Endothelial cell (in vitro differentiated cells): ENCODE measurements at places on chromosomes 5 and 9.

DNA sequence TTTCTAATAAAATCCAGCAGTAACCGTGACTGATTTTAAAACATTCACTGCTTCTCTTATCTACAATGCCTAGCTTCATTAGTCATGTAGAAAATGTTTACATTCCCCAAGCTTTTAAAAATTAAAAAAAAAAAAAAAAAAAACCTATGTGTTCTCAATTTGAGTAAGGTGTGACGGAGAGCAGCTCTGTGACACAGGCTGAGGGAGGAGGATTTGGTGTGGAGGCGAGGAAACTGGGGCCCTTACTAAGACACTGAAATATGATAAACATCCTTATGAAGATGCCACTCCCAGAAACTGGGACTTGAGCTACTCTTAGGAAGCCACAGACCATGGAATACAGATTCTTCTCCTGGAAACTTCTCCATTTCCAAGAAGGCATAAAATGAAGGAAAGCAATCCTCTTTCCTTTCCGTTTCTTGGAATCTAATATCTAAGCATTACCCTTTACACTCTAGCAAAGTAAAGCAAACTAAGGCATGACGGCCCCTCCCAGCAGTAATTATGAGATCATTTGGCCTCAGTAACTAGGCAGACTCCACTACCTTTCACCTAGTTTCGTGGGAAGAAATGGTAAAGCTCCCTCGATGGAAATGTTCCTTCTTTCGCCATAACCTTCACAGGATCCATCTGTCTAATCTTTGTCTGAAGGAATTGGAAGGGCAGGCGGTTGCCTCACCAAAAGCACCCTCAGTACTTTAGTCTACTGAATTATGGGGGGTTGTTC lies 23.5 kb downstream of the GRAMD2B start:
- DNase-seq = no peak

DNA sequence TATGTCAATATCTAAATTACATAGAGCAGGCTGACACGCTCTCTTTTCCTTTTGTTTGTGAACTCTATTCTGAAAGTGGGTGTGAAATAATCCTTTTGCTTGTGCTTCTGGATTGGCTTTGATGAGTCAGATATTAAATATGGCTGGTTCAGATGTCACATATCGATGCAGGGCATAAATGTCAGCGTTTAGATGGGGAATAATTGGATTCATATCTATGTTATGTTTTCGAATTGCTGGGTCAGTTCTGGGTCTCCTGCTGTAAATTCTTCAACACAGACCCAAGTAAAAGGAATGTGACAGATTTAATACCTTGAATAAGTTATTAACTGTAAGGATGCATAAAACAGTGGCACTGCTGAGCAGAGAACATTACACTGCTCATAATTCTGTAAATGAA lies 118.7 kb upstream of the SNX2 start:
- no peak for DNase-seq

DNA sequence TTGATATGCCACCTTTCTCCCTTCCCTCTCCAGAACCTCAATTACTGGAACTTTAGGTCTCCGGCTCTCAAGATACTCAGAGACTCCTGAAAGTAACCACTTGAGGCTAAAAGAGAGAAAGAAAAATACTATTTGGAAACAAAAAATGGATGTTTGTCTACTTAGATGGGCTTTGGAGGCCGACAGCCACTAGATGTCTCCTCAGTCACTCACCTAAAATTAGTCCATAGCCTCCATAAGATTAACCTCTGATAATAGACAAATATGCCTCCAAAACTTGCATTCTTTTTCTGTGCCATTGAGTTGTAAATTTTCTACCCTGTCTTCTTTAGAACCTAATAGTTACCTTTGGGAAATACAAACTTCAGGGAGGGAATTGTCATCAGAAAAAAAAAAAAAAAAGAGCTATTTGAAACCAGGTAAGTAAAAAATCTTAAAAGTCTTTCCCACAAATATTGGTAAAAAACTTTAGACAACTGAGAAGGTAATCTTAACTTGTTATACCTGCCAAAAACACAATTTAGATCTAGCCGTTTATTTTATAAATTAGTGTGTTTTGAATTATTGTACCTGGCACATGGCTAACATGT lies 11.2 kb upstream of the PCDH1 start:
- DNase-seq = no peak

DNA sequence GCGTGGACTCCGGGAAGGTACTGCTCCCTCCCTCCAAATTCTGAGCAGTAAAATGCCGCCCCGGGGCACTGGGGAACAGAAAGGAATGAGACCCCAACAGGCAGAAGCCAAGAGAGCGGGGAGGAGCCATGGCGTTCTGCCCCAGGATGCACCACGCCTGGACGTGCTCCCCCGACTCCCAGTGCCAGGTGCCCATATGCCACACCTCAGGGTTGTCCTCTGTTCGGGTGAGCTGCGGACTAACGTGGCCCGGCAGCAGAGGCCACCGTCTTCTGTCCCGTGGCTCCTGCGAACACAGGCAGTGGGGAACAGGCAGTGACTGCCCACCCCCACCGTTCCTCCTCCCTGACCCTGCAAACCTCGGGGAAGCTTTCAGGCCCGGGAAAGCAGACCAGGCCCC lies 4.8 kb downstream of the SURF6 start:
- no peak for DNase-seq

DNA sequence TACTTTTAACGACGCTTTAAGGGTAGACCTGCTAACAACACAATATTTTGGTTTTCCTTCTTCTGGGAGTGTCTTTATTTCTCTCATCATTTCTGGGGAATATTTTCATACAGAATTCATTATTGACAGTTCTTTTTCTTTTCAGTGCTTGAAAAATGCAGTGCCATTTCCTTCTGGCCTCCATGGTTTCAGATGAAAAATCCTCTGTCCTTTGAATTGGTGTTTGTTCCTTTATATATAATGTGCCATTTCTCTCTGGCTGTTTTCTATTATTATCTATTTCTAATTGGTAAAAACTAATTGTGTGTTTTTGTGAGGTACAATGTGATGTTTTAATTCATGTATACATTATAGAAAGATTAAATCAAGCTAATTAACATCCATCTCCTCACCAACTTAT lies 194.3 kb upstream of the S1PR3 start:
- no peak for DNase-seq

DNA sequence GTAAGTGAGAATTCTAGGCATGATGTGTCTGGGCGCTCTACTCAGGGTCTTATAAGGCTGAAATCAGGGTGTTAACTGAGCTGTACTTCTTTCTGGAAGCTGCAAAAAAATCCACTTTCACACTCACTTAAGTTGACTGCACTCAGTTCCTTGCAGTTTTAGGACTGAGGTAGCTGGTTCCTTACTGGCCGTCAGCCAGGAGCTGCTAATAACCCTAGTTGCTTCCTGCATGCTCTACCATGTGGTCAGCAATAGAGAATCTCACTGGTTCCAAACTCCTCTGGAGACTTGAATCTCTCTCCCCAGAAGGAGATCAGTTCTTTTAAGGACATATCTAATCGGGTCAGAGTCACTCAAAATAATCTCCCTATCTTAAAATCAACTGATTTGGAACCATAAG lies 911.2 kb downstream of the EFNA5 start:
- DNase-seq = no peak

DNA sequence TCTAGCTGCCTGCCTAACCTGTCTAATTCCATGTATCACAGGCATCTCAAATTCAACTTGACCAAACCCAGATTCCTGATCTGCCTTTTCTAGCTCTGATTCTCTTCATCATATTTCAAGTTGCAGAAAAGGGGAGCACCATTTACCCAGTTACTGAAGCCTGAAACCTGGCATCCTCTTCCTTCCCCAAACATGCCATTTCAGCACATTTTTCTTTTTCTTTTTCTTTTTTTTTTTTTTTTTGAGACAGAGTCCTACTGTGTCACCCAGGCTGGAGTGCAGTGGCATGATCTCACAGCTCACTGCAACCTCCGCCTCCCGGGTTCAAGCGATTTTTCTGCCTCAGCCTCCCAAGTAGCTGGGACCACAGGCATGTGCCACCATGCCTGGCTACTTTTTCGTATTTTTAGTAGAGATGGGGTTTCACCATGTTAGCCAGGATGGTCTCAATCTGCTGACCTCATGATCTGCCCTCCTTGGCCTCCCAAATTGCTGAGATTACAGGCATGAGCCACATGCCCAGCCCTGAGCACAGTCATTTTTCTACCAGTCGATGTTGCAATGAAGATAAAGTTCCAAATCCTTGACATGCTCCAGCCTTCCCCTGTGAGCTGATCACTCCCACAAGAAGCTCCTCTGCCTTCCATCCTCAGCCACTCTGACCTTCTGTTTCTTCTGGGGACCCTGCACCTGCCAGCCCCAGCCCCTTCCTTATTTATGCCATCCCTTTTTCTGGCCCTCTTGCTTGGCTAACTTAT lies 32.2 kb downstream of the ACER2 start:
- DNase-seq = no peak

DNA sequence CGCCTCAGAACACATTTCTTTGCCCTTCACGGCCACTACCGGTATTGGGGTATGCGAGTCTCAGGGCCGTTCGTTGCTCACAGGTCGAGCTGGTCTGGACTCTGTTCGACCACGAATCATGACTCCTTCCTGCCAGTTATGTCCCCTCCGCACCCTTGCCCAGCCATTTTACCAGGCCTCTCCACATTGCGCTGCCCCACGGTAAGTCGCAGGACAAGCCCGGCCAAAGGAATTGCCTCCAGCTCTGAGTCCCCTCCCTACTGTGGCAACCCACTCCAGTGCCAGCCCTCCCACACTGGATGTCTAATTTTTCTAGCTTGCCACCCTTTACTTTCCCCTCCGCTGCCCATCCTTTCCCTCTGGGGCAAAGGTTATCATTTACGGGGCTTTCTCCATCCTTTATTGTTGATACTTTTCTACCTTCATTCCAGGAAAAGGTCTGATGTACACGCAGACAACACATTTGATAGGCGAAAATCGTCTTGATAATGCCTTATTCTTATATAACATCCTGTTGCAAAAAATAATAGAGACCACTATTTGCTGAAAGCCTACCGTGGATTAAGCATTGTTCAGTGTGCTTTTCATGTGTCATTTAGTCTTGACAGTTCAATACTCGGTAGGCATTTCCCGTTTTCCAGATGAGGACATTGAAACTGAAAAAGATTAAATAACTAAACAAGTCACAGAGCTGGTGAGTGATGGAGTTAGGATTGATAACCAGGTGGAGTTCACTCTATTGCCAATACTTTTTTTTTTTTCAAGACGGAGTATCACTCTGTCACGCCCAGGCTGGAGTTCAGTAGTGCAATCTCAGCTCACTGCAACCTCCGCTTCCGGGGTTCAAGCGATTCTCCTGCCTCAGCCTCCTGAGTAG lies 958 bp upstream of the HSPA5 start:
- DNase-seq = no peak

GRCh38 chr9:127915325-127915752 lies 1.5 kb downstream of the ST6GALNAC4 start:
- no peak for DNase-seq

DNA sequence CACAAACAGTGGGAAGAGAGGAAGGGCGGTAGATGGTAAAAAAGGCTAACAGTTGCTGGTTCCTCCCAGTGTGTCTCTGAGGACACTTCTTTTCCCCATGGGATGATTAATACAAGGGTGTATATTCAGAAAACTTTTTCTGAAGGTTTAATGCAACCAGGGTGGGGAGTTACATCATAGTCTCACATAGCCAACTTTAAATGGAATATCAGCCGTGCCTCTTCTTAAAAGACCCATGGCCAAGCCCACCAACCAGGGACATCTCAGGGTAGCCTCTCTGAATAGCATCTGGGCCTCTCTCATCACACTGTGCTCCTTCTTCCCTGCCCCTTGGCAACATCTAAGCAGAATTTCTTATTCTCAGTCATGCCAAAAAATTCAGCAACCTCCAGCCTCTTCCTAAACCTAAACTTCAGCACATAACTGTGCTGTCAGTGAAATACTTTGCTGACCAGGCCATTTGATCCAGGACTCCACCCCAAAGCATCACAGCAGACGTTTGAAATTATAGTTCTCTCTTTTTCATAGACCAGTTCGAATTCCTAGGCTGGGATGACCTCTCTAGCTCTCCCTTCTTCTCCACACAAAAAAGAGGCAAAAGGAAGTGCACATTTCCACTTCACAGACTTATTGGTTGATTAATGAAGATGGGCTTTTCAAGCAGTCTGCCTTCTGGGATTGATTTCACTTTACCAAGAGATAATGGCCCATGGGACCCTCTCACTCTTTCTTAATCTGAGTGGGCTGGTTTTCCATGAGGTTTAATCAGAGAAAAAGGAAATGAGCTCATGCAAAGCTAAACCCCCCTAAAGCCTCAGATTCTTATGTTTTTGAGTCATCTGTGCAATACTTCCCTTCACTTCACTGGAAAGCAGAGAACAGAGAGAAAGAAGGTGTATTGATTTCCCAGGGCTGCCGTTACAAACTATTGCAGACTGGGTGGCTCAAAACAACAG lies 85.1 kb upstream of the RAI14 start:
- no peak for DNase-seq

- DNase-seq = no peak
These were observed 12.3 kb downstream of the MVB12B start for GRCh38 chr9:126338945-126339344.

GRCh38 chr9:110081395-110081794 lies 126.6 kb downstream of the C9orf152 start:
- DNase-seq = peak; percentile 19

DNA sequence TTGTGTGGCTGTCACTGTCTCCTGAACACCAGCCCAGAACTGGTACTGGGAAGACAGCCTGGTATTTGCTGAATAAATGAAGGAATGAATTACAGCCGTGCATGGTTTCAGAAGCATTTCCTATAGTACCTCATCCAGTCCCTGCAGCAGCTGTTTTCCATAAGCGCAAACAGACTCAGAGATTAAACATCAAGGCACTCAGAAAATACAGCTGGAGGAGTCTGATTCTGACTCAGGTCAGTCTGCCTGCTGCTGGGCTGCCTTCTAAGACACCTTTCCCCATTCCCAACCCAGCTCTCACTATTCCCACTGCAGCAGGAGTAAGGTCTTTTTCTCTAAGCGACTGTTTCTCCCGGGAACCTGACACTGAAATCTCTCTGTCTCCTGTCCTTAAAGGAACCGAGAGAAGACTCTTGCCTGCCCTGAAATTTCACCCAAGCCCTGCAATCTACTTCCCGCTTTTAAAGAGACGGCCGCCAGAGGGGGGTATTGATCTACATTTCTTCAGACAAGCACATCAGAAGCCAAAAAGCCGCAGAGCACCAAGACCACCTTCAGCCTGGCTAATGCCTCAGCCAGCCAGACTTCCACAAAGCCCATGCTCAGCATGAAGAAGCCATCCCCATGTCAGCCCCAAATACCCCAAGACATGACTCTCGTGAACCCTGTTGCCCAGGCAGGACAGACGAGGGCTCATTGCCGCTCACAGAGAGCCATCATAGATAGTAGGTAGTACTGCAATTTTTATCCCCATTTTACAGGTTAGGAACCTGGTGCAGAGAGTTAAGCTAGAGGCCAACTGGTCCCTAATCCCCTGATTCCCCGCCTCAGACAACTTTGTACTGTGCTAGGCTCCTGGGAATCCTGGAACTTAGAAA lies 5.4 kb upstream of the FOXI1 start:
- peak; percentile 87 for DNase-seq

- peak; percentile 33 for DNase-seq
These were observed 22.3 kb upstream of the NPM1 start for GRCh38 chr5:171365351-171365750.

GRCh38 chr5:150059623-150060022 lies 26.7 kb downstream of the CSF1R start:
- DNase-seq = no peak
